ENCODE measurements at places on chromosomes 3 and 15.

DNA sequence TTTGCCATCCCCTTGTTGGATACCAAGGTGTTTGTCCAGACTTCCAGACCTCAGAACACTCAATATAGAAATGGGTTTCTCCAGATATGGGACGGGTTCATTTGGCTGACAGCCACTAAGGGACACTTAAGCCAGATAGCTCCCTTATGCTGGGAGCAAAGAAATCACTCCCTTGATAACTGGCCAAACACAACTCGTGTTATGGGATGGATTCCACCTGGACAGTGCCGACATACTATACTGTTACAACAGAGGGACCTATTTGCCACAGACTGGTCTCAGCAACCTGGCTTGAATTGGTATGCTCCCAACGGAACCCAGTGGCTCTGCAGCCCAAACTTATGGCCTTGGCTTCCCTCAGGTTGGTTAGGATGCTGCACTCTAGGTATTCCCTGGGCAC is 114.0 kb upstream of the PLCL2 start:
- DNase-seq = no peak

GRCh38 chr3:164550857-164551256 is 527.4 kb downstream of the SI start:
- no peak for DNase-seq

DNA sequence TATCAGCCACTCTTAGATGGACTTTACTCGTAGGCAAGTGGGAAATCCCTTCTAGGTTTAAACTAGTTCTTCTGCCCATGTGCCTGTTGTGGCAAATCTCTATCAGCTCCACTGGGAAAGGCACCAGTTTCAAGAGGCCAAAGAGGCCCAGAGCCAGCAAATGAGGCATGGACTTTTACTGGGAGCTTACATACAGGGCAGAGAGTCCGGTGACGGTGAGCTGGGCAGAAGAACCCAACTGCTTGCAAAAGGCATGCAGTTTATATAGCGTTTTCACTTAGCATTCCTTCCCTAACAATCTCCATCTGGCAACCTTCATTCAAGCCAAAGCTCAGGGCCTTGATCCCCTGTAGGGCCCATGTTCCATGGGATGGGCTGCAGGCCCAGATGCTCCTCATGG is 93.0 kb upstream of the C3orf80 start:
- no peak for DNase-seq

- no peak for DNase-seq
Measured at GRCh38 chr3:25679166-25679565, 14.5 kb upstream of the TOP2B start.

- no peak for DNase-seq
Measured at GRCh38 chr3:67804578-67804977, 150.2 kb upstream of the SUCLG2 start.

DNA sequence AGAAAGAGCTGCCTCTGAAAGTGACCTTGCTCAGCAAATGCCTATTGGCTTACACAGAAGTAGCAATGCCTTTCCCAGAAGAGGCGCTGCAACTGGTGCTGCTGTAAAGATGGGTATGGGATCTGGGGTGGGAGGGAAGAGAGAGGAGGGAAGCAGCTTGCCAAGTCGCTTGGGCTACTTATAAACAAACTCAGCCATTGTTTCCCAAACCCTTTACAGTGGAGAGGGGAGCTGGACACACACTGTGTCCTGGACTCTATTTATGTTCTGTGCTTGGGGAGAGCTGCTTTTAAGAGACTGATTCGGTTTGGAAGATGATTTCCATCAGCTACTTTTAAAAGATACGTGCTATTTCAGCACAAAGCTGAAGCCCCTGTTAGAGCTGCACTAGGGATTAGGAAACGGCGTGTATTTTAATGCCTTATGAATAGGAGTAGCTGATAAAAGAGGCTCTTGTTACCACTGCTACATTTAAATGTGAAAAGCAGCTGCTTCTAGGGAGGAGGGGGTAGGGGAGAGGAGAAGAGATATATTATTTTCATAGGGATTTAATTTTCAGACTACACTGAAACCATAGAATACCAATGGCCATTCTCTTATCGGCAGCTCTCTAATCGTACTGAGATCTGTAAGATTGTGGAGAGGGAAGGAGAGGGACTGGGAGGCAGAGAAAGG is 440.6 kb downstream of the MCTP2 start:
- DNase-seq = no peak

DNA sequence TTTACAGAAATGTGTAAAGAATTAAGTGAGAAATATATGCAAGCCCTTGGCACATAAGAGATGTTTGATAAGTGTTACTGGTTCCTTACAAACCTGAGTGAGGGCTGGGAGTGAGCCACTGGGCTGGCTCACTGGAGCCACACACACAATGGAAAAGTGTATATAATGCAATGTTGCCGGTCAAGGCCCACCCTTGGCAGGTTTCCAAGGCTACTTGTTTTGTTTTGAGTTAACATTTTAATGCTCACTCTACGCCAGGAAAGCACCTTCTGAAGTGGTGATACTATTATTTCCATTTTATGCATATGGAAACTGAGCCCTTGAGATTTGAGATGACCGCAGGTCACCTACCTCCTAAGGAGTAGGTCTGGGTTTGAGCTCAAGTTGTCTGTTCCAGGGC is 71.8 kb upstream of the FHIT start:
- no peak for DNase-seq

GRCh38 chr3:194357681-194358080 is 6.6 kb upstream of the CPN2 start:
- DNase-seq = no peak

Measured in CD4-positive, alpha-beta T cell treated with Interleukin-10 for 1 hour (primary cell).